ENCODE measurements at places on chromosomes 7 and 10.

DNA sequence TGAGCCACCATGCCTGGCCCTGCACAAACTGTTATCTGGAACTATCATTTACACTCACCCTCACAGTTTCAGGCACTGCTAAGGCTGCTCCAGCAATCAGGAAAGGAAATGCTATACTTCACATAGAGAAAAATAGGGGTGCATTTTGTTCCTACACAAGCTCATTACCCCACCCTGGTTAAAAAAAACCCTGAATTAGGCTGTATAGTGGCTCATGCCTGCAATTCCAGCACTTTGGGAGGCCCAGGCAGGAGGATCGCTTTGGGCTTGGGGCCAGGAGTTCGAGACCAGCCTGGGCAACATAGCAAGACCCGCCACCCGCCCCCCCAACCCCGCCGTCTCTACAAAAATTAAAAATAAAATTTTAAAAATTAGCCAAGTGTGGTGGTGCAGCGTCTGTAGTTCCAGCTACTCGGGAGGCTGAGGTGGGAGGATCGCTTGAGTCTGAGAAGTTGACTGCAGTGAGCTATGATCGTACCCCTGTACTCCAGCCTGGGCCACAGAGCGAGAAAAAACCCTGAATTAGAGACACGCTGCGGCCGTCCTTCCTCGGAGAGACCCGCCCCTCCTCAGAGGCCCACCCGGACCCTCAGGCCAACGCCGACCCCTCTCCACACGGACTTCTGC is 539 bp downstream of the PTCD1 start:
- DNase-seq = no peak

GRCh38 chr10:454860-455259 is 234.6 kb downstream of the DIP2C start:
- DNase-seq = no peak

DNA sequence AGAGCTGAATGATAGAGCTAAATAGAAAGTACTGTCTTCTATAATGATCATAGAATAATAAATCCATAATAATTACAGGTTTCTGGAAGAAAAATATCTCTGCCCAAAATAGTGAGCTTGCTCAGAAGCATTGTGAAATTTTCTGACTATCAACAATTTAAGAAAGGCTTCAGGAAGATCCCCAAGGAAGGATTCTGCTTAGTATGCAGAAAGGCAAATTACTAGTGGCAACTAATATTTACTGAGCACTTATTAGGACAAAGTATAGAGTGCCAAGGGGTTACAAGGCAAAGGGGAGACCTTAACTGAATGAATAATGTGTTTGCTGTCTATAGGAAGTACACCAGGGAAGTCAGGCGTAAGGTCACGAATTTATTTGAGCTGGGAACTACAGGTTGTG is 158.1 kb upstream of the LRRTM3 start:
- DNase-seq = no peak

DNA sequence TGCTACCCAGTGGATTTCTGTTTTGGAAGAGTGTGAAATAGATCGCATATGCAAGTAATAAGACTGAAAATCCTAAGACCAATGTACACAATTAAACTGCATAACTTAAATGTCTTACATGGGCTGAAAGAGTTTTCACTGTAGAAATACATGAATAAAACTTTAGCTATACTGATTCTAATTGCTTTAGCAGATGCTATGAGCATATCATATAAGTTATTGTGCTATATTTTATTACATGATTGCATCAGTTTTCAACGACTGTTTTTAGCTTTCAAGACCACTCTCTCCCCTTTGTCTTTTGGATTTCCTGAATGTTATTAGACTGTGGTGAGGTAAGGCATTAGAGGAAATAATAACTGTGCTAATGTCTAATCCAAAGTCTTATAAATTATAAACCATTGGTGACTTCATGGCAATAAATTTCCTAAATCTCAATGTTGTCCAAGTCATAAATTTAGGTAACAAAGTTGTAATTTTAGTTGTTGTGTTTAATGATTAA is 124.5 kb downstream of the SEMA3A start:
- no peak for DNase-seq

GRCh38 chr7:945556-946255 is 8.8 kb downstream of the ADAP1 start:
- no peak for DNase-seq

DNA sequence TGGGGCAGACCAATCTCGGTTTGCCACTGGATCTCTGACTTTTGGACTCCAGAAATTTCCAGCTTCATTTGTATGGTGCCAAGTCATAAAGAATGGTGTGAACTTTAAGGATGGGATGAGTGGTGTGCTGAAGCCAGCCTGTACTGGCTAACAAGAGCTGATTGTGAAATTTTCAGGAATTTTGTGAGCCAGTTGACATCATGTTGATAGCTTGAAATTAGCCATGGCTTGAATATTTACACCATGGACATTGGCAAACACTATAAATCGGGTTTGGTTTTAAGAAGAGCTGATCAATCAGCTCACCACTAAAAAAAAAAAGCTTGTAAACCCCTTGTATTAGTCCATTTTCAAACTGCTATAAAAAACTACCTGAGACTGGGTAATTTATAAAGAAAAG is 14.1 kb upstream of the MYH16 start:
- DNase-seq = no peak

DNA sequence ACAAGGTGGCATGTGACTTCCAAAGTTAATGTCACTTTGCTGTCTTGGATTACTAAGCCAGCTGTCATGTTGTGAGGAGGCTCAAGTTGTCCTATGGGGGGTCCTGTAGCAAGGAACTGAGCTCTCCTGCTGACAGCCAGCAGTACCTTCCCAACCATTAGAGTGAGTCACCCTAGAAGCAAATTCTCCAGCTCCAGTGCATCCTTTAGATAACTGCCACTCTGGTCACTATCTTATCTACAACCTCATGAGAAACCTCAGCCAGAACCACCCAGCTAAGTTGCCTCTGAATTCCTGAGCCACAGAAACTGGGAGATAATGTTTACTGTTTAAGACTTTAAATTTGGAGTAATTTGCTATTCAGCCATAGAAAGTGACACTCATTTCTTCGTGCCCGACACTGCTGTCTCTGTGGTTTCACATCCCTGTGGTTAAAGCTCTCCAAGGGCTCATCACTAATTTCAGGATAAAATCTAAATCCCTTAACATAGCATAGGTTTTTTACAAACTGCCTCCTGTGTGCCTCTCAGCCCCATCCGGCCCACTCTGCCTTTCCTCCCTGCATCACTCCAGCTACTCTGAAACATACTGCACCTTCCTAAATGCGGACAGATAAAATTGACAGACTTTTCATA is 83.5 kb downstream of the PRR15 start:
- no peak for DNase-seq

DNA sequence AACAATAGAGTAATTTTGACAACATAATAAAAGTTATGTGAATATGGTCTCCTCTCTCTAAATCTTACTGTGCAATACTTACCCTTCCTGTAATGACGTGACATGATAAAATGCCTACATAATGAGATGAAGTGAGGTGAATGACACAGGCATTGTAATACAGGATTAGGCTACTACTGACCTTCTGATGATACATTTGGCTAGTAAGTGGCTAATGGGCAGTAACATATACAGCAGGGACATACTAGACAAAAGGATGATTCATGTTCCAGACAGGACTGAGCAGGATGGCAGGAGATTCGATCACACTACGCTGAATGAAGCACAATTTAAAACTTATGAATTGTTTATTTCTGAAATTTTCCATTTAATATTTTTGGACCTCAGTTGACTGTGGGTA is 4.7 kb downstream of the C10orf88 start:
- DNase-seq = no peak

GRCh38 chr10:96641396-96642295 is 54.8 kb upstream of the TM9SF3 start:
- DNase-seq = no peak

- no peak for DNase-seq
Measured at GRCh38 chr7:86928308-86928707, 131.1 kb downstream of the ELAPOR2 start.

DNA sequence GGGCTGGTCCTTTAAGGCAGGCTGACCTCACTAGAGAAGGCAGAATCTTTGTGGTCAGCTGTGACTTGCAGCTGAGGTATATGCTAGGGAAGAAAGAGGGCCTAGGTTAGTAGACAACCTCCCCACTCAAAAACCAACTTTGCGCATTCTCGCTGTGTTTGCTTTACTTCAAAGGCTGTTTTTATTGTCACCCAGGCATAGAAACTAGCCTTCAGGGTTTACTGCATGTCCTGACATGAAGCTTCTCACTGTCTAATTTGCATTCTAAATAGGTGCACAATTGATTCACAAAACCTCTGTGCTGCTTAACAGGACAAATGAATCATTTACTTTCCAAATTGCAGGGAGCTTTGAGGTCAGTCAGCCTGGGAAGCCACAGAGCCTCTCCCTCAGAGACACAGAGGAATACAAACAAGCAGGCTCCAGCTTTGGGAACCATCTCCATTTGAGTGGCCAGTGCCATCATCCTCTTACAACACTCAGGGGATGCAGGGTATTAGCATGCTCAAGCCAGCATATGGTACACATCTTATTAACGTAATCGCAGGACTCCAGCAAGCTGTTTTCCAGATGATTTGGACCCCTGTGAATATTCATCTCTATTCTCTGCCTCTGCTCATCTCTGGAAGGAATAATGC is 596.4 kb upstream of the GHITM start:
- peak; percentile 16 for DNase-seq

- peak; percentile 39 for DNase-seq
Measured at GRCh38 chr10:97640868-97641811, 669 bp downstream of the PI4K2A start.

- no peak for DNase-seq
Measured at GRCh38 chr7:4070214-4070613, 611.9 kb upstream of the FOXK1 start.

DNA sequence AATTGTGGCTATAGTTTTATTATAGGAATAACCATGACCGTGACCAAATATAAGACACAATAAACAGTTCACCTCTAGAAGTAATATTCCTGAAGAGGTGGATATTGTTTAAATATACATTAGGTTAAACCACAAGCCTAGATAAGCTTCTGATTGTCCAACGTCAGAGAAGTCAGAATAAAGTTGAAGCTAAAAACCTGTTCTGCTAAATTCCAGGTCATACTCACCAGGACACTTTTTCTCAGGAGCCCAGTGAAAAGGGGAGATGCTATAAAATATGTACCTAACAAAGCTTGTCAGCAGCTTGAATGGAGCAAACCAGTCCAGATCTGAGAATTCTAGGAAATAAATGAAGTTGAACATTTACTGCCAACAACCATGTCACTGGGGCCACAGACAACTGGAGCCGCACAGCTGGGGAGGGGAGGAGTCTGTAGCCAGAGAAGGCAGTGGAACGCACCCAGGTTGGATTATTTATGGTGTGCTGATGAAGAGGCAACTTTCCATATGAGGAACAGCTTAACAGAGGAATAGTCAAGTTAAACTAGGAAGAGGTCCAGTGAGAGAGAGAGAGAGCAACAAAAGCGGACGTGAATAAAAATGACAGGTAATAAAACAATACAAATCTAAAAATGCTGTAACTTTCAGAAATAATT is 191.1 kb downstream of the ZNF438 start:
- no peak for DNase-seq

GRCh38 chr10:9222917-9223316 is 1168.4 kb downstream of the GATA3 start:
- DNase-seq = no peak

- no peak for DNase-seq
Measured at GRCh38 chr10:70148516-70148915, 2.0 kb upstream of the TYSND1 start.

- no peak for DNase-seq
Measured at GRCh38 chr7:84617265-84618030, 422.9 kb upstream of the SEMA3A start.

DNA sequence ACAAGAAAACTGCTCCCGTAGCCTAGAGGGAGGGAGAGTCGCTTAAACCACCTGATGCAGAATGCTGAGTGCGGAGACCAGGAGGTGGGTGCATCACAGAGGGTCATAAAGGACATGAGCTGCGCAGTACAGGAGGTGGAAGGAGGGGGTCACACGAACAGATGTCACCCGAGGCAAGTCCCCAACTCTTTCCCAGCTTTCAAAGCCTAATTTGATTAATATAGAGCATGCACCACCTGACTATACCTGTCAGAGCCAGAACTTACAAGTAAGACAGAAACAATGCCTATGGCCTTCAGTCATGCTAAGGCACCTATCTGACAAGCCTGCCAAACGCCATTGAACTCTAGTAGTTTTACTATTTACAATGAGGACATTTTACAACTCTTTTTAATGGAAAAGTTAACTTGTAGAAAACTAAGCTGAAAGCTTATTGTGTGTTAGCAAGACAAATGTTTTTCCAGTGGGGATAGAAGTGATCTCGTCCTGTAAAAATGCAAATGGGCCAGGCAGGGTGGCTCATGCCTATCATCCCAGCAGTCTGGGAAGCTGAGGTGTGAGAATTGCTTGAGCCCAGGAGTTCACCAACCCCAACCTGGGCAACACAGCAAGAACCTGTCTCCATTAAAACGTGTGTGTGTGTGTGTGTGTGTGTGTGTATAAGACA is 1.1 kb upstream of the VOPP1 start:
- DNase-seq = no peak

DNA sequence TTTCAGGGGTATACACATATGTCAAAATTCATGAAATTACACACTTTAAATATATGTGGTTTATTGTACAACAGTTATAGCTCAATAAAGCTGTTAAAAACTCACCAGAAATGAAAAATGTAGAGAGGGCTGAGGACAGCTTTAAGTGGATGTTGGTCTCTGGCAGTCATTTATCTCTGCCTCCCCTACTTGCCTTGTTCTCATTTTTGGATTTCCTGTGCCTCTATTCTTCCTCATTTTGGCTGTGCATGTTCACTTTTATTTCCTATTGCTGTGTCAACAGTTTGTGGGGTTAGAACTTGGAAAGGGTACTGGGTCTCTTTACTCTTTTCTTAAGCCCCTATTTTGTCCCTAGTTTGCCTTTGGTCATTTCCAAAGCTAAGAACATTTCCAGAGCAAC is 18.6 kb upstream of the MEST start:
- no peak for DNase-seq

DNA sequence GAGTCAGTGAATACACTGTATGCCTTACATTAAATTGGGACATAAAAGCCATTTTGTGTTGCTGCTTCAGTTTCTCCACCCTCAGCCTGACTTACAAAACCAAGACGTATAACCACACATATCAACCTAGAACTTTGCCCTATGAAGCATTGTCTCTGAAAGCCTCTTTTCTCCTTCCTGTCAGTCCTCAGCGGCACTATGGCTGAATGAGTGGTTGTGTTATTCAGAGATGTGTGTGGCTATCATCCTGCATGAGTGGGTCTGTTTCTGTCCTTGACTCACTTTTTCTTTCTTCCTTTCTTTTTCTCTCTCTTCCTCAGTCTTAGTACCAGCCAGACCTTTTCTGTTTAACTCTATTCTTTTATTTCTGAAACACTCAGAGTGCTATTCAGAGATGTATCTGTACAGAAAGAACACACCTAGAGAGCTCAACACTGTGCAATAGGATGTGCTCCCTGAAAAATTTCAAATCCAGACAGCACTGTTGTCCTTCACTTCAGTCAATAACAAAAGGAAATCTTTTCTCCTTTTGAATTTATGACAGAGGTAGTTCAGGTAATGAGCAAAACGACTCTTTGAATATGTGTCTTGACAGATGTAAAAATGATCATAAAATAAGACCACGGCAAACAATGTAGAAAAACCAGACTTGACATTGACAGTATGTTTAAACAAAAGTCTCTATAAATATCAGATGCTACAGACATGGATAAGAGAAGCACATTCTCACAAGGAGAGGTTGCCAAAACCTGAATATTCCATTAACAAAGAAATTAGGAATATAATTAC is 163.3 kb upstream of the FEZF1 start:
- DNase-seq = no peak

- no peak for DNase-seq
Measured at GRCh38 chr10:17431871-17432311, 22.5 kb downstream of the ST8SIA6 start.

Measured in HAP-1 (cell line).